Inflammatory macrophage (primary cell): ENCODE measurements at places on chromosomes 2 and 18.
A peak's percentile ranks its signal among the peaks of the same experiment; 100 is the strongest.

- DNase-seq: no peak
These were observed 20.0 kb downstream of the ME2 start for GRCh38 chr18:50898919-50899318.

GRCh38 chr2:147548451-147548850, 296.4 kb upstream of the ACVR2A start:
- DNase-seq: no peak

DNA sequence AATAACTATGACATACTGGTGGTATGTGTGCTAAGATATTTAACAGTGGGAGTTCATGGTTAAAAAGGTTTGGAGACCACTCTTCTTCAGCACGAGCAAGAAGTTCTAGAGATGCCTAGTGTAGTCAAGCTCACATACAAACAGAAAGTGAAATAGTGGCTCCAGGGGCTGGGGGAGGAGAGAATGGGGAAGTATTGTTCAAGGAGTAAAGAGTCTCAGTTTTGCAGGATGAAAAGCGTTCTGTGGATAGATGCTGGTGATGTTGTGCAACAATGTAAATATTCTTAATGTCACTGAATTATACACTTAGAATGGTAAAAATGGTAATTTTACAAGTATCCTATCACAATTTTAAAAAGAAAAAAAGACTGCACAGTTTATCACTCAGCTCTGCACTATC, 29.0 kb upstream of the EPAS1 start:
- DNase-seq: peak; percentile 52

DNA sequence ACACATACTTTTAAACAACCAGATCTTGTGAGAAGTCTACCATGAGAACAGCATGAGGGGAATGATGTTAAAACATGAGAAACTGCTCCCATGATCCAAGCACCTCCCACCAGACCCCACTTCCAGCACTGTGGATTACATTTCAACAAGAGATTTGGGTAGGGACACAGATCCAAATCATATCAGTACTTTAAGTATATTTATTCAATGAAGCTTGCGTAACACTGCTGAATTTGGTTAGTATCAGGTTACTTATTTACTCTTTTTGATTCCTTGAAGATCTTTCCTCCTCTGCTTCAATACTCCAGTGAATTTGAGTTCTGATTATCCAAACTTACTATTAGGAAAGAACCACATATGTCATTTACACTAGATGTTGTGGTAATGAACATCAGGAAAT, 418.6 kb downstream of the PIK3C3 start:
- DNase-seq: no peak

DNA sequence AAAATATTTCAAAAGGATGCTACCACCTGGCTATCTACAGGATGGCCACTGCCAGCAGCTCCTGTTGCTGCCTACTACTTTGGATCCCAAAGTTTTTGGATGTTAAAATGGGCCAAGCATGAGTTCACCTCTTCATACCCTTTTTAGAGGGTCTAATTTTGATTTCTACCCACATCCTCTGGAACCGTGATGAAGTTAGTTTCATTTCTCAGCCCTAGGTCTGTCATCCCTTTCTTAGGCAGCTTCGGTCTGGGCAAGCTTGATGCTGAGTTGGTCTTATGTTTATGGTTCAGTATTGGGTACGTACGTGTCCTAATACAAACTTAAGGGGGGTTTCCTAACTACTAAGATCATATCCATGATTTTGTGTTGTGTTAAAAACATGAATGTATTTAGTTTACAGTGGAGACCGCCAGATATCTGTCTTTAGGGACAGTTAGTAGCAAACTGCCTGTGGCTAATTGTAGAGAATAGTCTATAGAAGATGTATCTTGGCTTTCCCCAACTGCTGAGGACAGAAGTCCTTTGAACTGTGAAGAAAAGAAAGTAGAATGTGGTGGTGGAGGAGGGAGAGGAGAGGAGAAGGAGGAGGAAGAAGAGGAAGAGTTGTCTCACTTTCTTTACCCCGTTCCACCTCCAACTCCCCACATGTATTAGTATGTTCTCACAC, 184.9 kb downstream of the UBE2E3 start:
- no peak for DNase-seq

- DNase-seq: no peak
These were observed 54.0 kb downstream of the NDUFA10 start for GRCh38 chr2:239971115-239971514.

DNA sequence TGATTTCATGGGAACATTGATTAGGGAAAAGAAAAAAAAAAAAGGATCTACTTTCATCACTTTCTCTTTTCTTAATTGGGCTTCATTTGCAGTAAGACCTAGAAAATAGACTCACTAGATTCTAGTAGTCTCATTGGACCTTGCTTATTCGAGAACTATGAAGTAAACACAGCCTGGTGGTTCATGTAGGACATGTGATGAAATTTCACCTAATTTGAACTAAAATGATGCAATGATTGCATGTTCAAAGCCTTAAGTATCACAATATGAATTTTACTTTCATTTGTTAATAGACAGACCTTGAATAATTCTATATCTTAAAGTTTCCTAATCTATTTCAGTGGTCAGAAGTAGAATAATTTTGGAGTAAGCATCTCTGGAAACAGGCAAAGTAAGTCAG, 688.9 kb upstream of the NRXN1 start:
- DNase-seq: no peak

GRCh38 chr18:75478996-75479880, 51.7 kb upstream of the SMIM21 start:
- peak; percentile 46 for DNase-seq

DNA sequence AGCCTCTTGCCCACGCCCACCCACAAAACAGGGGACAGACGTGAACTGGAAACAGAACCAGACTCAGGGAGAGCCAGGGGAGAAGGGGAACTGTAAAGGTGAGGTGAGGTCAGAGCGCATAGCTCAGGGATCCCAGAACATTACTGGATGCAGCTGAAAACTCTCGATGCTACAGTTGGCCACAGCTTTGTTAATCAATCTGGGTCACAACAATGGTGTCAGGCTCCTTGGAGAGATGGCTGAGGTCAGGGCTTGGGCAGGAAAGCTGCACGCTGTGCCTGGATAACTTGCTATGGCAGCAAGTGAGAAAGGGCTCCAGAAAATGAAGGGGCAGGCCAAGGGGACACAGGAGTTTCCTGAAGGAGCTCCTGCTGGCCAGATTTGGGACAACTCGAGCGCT, 263.3 kb downstream of the TFCP2L1 start:
- DNase-seq: no peak

- DNase-seq: no peak
These were observed 40.8 kb upstream of the GRB14 start for GRCh38 chr2:164662066-164662465.

- no peak for DNase-seq
These were observed 51.6 kb upstream of the CPO start for GRCh38 chr2:206887745-206888144.

DNA sequence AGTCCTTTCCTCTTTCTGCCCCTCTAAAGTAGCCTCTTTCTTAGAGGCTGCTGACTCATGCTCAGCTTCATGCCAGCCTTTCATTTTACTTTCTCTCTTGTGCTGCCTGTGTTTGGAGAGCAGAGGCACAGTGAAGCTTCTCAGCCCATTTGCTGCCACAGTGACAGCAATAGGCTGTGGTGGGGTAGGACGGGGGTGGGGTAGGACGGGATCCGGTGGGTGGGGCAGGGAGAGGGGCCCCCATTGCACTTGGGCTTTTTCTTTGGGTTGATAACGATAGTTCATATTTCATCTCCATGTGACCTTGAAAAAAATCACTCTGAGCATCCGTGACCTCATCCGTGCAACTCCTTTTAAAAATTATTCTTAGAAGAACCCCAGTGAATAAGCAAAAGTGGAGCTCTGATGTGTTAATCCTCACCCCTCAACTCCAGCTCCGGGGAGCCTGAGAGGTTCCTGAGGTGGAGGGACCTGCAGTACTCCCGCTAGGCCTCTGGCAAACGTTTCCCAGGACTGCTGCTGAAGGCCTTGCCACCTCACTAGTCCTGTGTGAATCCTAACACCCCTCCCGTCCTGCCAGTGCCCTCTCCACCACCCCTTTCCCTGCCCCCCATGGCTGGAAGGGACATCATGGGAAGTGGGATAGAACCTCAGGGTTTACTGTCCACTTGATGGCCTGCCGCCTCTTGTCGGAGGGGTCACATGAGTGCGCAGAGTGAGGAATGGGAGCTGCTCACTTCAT, 70.8 kb downstream of the INPP4A start:
- peak; percentile 23 for DNase-seq

GRCh38 chr2:20471902-20472559, 25.2 kb downstream of the RHOB start:
- no peak for DNase-seq

GRCh38 chr2:13015532-13016320, 299.0 kb downstream of the TRIB2 start:
- no peak for DNase-seq

DNA sequence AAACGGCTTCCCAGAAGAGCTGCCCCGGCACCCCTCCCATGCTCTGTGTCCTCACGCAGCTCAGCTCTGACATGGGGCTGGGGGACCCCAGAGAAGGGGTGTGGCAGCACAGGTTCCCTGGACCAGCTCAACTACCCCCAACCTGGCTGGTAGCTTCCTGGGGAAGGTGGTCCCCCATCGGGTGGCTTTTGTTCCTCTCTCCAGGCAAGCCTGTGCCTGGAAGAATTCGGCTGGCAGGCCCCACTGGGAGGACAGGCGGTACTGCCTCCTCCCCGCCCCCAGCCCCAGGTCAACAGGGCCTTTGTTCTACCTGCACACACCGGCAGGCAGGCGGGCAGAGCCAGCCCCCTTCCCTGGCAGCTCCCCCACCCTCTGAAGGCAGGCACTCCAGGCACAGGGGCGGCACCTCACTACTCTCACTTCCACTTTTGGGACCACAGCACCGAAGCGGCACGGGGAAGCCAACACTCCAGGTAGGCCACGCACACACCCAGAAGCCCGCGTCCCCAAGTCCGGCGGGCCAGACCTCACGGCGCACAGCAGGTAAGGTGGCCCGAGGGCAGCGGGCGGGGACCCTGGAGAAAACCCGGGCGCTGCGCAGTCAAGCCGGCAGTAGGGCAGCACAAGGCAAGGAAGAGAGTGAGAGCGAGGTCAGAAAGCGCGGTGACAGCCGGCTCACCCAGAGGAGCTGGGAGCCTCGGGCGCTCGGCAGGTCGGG, 1.3 kb downstream of the HS6ST1 start:
- DNase-seq: peak; percentile 32

- DNase-seq: no peak
These were observed 56.4 kb upstream of the SEMA4C start for GRCh38 chr2:96926236-96926635.

DNA sequence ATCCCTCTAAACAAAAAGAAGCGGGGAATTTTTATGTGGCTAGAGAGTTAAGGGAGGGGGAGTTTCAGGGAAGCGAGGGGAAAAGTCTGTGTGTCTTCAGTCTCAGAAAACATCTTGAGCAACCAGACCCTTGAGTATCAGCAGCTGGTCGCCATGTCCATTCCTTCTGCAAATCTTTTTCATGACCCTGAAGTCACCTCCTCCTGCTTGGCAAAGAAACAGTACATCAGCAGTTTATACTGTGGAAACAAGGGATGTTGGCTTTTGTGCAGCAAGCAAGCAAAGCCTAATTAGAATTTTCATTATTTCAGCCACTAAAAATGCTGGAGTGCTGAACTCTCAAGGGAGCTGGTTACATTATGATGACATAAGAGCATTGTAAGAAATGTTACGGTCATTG, 187.4 kb upstream of the SLC8A1 start:
- DNase-seq: no peak

DNA sequence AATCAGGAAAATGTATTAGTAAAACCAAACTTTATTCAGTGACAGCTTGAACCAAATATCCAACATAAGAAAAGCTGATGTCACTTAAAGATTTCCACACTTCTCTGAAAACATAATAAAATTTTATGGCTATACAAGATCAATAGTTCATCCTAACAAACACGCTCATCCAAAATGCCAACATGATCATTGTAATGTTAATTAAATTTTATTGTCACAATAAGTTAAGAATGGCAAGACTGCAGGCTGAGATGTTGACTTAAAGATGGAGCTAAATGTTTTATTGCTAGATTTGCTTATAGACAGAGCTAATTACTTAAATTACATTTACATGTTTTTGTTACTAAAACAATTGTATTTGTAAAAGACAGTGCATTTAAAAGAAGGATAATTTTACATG, 140.3 kb downstream of the ERBB4 start:
- DNase-seq: no peak

GRCh38 chr18:3230401-3231334, 10.9 kb upstream of the MYOM1 start:
- DNase-seq: peak; percentile 36

- no peak for DNase-seq
These were observed 4.5 kb downstream of the ITM2C start for GRCh38 chr2:230868947-230869913.

DNA sequence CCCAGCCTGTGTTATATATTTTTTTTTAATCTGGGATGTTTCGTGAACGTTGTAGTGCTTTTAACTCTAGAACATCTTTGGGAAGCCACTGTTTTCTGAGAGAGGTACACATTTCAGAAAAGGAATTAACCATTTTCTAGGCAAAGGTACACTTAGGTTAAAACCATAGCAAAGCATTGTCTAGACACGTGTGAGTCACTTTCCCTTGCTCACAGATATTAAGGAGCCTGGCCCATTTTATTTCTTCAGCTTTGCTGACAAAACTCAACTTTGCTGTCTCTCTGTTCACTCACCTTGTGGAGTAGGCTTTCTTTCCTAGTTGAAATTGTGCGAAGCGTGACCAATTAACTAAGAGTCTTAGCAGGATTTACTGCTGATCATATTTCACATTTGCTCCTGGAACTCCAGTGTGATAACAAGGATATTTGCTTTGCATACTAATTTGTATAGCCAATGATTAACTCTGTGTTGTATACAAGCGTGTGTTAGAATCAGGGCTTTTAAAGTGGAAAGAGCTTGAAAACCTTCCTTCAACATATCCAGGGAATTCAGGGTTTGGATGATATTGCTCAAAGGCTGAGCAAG, 215.0 kb upstream of the AGAP1 start:
- DNase-seq: no peak

- no peak for DNase-seq
These were observed 50.1 kb upstream of the UNC80 start for GRCh38 chr2:209721497-209721896.

- no peak for DNase-seq
These were observed 89.7 kb upstream of the SH3BP4 start for GRCh38 chr2:234861841-234862735.

GRCh38 chr18:77111449-77111848, 21.1 kb downstream of the MBP start:
- DNase-seq: peak; percentile 70

DNA sequence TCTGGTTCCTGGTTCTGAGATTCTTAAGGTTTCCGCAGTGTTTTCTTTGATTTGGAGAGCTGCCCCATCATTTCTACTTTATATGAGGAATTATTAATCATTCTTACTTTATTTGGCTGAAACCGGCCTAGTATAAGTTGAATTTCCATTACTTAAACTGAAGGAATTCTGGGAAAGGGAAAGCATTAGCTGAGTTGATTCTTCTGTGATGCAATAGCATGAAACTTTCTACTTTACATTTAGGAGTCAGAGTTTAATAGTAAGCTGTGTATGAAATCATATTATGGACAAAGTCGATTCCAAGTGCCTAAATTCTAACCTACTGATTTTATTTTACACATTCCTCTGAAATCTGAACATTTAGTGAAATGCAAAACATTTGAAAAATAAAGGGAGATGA, 1269.7 kb upstream of the ZEB2 start:
- DNase-seq: no peak

GRCh38 chr2:235501673-235502031, 7.8 kb downstream of the AGAP1 start:
- no peak for DNase-seq

- DNase-seq: no peak
These were observed 279.3 kb downstream of the TSN start for GRCh38 chr2:122034777-122035176.

- no peak for DNase-seq
These were observed 293.8 kb upstream of the SLC14A2 start for GRCh38 chr18:45321520-45321919.

- no peak for DNase-seq
These were observed 42.6 kb downstream of the HDAC4 start for GRCh38 chr2:239358062-239358754.
